ENCODE measurements at places on chromosomes 3 and 15.

GRCh38 chr3:98038286-98038685 lies 3.2 kb upstream of the GABRR3 start:
- DNase-seq = no peak

DNA sequence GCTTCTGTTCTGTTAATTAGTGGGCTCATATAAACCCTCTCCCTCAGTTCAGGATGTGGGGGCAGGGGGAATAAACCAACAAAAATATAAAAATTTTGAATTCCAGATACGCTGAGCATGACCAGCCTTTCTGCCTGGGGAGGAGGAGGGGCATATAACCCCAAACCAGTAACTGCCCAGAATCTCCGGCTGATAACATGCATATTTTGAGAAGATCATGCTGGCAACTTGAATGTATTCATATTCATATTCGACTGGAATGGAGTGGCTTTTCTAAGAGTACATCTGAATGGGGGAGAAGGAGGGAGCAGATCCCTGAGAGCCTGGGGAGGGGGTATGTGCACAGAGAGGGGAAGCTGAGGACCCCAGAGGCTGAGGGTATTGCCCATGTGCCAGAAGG lies 54.5 kb upstream of the LCTL start:
- no peak for DNase-seq

- no peak for DNase-seq
Observed at GRCh38 chr3:119596398-119596797, 1.3 kb upstream of the PLA1A start.

DNA sequence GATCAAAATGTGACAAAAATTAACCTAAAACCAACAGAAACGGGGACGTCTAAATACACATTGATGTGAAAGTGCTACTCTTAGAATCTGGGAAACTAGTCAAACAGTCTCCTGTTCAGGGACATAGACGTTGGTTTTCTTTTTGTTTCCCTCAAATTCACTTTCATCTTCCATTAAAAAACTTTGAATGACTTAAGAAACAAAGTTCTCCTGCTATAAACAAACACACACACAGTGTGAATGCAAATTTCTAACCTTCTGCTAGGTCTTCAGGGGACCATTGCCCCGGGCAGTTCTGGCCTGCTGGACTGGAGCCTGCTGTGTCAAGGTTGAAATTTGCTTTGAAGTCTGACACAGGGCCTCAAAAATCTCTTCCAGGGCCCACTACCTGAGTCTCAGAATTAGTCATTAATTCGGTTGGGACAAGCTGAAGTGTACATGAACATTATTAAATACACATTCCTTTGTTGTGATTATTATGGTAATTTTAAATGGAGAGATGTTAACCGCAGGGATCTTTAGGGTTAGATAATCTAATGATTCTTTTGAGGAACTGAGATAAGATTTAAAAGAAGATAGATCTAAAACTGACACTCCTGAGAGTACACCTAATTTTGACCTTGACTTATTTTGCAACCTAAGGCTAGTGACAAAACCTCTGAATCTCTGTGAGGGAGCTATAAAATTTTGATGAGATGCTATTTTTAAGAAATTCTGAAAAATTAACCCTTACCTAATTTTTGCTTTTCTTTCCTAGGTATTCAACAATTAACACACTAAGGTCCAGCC lies 1260.4 kb downstream of the ROBO1 start:
- no peak for DNase-seq

- DNase-seq = no peak
Observed at GRCh38 chr15:101455291-101456025, 34.0 kb downstream of the PCSK6 start.

- DNase-seq = no peak
Observed at GRCh38 chr15:56731548-56731947, 1.8 kb downstream of the ZNF280D start.

GRCh38 chr3:45343947-45344346 lies 44.4 kb upstream of the LARS2 start:
- no peak for DNase-seq

- DNase-seq = no peak
Observed at GRCh38 chr15:57273402-57273801, 102.9 kb upstream of the CGNL1 start.

GRCh38 chr3:193553586-193553985 lies 1.1 kb downstream of the ATP13A4 start:
- no peak for DNase-seq

- DNase-seq = no peak
Observed at GRCh38 chr3:172635588-172635987, 75.3 kb downstream of the NCEH1 start.

- no peak for DNase-seq
Observed at GRCh38 chr3:14793858-14794234, 24.9 kb upstream of the FGD5 start.

- DNase-seq = no peak
Observed at GRCh38 chr15:40409366-40409765, 3.8 kb downstream of the IVD start.

- DNase-seq = no peak
Observed at GRCh38 chr3:59775761-59776325, 726.0 kb upstream of the CFAP20DC start.

GRCh38 chr15:83062768-83063180 lies 4.3 kb downstream of the BTBD1 start:
- DNase-seq = no peak

DNA sequence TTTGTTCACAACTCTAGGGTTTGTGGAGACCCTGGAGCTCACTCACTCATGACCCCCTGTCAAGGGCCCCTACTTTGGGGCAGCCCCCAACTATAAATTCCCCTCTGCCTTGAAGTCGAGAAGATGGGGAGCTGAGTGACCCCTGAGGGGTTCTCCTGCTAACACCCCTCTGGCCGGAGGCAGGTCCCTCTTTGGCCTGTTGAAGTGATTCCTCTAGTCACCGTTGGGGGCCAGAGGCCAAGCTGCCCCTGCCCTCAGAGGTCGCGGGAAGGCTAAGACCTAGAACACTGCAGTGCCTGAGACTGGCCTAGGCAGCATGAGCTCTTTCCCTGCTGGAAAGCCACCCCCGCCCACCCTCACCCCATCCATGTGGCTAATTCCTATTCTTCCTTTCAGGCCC lies 15.4 kb upstream of the SKOR1 start:
- DNase-seq = no peak

- no peak for DNase-seq
Observed at GRCh38 chr3:11932636-11933035, 71.6 kb upstream of the SYN2 start.

DNA sequence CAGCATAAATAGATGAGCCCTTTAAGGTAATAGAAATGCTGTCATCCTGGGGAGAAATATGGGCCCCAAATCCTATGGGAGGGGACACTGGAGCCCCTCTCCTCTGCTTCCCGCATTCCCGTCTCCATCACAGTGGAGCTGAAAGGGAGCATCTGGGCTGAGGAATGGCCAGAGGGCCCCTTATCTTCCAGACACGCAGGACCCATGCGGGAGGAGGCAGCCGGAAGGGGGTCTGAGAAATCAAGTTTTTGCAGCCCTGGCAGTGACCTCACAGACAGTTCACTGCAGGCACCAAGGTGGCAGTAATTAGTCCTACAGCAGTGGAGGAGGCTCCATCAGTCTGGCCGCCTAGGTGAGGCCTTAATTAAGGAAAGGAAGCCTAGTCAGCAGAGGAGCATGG lies 80.2 kb downstream of the RAB11A start:
- DNase-seq = no peak

DNA sequence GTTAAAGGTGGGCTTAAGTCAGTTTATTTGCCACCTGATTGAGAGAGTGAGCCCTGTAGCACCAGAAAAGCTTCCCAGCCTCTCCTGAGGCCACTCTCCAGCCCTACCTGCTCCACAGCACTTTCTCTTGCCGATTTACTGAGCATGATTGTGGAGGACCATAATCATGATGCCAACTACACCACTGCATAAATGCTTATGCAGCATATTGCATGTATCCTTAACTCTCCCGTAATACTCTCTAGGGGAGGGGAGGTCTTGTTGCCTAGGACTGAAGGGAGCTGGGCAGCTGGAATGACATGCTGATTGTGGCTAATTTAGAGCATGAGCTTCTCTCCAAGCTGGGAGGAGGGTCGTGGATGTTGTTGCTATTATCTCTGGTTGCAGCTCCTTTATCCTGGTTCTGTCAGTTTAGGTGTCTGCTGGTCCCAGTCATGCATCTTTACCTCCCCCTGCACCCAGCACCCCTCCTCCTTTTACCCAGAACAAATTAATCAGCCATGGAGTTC lies 54.3 kb downstream of the GPD1L start:
- no peak for DNase-seq

GRCh38 chr15:58361273-58361759 lies 70.5 kb upstream of the LIPC start:
- DNase-seq = no peak

- no peak for DNase-seq
Observed at GRCh38 chr3:18153571-18154173, 271.5 kb downstream of the SATB1 start.

GRCh38 chr3:132317229-132317948 lies at the start of gene ACP3:
Gene ACP3 (plus strand): TSS chr3:132317407. CDS start chr3:132317457, 50 bp downstream.
- DNase-seq = no peak

DNA sequence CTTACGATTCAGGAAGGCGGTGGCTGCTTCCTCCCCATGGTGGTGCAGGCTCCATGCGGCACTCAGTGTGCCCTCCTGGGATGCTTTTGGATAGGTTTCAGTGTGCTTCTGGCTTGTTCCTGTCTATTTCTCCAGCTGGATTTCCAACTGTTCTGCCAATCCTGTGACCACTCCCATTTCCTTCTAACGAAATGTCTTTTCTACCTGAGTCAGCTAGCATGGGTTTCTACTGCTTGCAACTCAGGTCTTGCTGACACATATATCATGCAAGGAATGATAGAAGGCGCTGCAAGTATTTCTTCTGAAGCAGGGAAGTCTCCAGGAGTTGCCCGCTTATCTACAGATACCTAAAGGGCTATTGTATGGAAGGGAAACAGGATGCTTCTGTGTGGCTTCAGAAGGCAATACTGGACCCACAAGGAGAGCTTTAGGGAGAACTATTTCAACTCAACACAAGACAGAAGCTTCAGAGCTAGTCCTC lies 244.4 kb downstream of the OPA1 start:
- DNase-seq = no peak

GRCh38 chr3:56858331-56858730 lies 56.6 kb upstream of the ARHGEF3 start:
- DNase-seq = no peak
